DND-41 (cell line): ENCODE measurements at places on chromosomes 16 and 17.

DNA sequence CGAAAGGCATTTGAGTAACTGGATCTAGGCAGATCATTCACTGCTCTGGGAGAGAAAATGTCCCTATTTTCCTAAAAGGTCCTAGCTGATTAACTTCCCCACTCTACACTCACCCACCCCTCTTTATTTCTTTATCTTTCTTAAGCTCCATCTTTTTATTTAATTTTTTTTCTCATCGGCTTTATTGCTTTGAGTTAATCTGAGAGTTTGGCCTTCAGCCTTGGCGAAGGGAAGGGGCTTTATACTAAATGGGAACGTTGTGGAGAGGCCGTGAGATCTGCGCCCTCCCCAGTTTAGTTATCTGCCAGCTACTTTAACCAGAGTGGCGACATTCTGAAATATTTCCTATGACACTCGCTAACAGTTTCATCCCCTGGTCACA, 882 bp upstream of the TOX3 start:
- DNase-seq: no peak

- DNase-seq: no peak
These were observed 146.1 kb upstream of the HSBP1 start for GRCh38 chr16:83661656-83662055.

GRCh38 chr17:70310221-70310672, 140.9 kb downstream of the KCNJ2 start:
- no peak for DNase-seq

DNA sequence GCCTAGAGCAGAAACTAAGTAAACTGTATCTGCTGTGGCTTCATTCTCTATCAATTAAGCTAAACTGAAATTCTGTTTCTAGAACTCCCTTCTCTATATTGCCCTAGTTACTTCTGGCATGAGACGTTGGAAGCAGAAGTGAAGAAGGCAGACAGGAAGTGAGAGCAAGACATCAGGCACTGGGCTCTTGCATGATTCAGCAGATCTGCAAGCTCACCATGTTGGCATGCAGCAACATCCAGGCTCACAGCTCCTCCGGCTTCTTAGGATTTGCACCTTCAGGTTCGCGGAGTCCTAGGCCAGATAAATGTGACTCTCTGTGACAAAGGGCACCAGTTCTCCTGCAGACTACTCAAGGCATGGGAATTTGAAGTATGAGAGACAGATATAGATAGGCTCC, 148.3 kb downstream of the CDH8 start:
- DNase-seq: no peak

- no peak for DNase-seq
These were observed at the start of gene C17orf113 for GRCh38 chr17:42050393-42051012. Gene C17orf113 (minus strand): TSS chr17:42050601. CDS start chr17:42043376, 7,225 bp downstream.

GRCh38 chr16:10466861-10467260, 81.0 kb downstream of the ATF7IP2 start:
- no peak for DNase-seq

- no peak for DNase-seq
These were observed 65.8 kb upstream of the CHMP6 start for GRCh38 chr17:80925688-80926335.

DNA sequence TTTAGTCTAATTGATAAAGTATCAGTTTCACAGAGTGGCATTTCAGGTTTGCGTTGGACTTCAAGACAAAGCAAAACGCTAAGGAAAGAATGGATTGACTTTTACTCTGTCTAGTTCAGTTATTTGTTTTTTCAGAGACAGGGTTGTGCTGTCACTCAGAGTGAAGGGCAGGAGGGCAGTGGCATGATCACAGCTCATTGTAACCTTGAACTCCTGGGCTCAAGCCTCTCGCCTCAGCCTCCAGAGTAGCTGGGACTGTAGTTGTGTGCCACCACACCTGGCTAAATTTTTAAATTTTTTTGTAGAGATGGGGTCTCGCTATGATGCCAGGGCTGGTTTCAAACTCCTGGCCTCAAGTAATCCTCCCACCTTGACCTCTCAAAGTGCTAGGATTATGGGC, 86.4 kb downstream of the CACNG1 start:
- no peak for DNase-seq

GRCh38 chr17:49093131-49093530, 39.4 kb upstream of the B4GALNT2 start:
- DNase-seq: no peak

DNA sequence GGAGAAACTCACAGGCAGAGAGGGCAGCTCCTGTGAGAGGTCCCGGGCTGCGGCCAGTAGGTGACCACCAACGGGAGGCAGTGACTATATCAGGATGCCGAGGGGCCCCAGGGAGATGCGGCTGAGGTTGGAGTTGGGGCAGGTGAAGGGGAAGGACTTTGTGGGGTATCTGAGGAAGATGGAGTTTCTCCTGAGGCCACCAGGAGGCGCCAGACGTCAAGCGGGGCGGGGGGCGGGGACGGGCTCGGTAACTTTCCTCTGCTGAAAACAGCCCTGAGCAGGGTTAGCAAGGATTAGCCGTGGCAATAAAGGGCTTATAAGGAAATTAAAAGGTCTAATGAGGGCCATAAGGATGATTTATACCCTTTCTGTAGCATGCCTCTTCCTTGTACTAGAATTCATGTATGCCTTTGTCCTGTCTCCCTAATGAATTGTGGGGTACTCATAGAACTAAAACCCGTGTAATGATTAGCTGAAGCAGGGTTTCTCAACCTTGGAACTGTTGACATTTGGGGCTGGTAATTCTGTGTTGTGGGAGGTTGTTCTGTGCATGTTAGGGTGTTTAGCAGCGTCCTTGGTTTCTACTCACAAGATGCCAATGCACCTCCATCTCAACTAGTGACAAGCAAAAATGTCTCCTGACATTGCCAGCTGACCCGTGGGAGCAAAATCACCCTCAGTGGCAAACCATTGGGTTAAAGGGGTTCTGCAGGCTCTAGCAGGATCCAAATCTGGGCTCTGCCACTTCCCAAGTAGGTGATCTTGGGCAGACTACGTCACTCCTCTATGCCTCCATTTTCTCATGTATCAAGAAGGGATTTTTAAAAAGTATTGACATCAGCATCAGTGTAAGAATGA, 74.8 kb upstream of the GRIN2A start:
- peak; percentile 47 for DNase-seq

- DNase-seq: no peak
These were observed 78.4 kb downstream of the ABCC1 start for GRCh38 chr16:16027728-16028310.

DNA sequence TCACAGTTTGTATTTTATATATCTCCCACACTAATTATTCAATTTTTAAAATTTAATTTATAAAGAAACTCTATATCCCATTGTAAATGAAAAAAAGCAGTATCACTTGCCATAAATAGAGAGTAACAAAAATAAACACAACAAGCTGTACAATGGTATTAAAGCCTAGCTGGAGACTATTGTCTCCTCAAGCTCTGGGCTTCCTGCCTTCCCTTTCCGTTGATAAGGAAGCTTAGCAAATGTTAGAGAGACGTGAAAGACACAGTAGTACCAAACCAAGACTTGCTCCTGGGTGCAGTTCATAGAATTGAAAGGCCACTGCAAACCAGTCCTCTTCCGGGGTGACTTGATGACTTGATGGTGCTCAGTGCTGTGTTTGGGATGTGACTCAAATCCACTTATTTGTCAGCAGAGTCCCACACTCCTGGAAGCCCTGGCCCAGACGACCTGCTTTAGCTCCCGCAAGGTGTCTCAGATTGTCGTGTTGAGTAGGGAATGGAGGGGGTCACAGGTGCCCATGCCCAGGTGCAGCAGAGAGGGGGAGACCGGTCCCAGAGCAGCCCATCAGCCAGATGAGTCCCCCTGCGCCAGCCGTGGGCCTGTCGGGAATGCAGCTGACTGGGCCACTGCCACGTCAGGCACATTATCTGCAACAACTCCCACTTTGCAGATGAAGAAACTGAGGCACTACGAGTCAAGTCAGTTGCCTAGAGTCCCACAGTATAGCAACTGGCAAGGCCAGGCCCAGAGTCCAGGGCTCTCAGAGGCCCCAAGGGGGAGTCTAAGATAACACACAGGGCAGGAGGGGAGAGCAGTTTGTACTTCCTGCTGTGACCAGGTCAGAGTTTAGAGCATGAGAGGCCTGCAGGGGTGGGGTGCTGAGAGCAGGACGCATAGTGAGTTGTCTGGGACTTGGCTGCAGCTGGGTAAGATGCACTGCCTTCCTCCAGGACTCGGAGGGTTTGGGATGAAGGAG, 40.5 kb downstream of the PSME3IP1 start:
- DNase-seq: no peak
